Left kidney (tissue), 8 donors: ENCODE measurements at places on chromosomes 12 and 14. TPM values are rescaled to one million over a fixed set of nuclear protein-coding genes. Genes with fewer than 3 reads are reported as not detected.

DNA sequence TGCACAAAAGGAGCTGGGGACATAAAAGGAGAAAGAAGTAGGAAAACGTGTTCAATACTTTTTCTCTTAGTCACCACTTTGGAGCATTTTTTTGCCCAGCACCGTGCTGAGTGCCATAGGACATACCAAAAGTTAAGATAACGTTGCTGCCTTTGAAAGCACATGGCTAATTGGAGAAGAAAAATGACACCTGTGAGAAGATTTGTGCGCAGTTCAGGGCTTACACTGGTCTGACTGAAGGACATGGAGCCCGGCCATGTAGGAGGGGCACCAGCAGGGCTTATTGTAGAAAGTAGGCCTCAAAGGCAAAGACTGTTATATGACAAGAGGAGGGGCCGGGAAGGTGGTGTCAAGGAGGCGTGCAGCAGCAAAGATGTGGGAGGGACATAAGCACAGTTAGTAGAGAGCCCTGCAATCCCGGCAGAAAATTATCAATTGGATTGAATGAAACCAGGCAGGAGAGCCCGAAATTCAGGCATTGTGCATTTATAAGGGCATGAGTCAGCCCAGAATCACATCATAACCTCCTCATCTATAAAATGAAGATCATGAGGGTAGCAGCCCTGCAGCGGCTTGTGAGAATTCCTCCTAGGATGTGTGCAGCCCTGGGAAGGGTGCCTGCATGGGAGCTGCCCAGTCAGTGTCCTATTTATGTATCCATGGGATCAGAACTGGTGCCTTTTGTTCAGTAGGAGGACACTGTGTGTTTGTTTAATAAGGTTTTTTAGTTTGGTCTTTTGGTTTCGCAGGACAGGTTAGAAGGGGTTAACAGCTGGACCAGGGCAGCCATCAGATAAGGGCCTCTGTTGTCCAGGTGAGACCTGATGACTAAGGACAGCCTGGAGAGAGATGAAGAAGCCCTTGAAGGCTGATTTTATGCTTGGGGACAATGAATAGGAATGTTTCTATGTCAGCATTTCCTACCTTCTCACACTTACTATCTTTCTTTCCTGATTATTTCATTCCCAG, 122.4 kb downstream of the GPR135 start:
- DNase-seq, result no peak

Gene FGF6
- polyA plus RNA-seq, result not detected

Gene GYS2
- 0.17 TPM for polyA plus RNA-seq

DNA sequence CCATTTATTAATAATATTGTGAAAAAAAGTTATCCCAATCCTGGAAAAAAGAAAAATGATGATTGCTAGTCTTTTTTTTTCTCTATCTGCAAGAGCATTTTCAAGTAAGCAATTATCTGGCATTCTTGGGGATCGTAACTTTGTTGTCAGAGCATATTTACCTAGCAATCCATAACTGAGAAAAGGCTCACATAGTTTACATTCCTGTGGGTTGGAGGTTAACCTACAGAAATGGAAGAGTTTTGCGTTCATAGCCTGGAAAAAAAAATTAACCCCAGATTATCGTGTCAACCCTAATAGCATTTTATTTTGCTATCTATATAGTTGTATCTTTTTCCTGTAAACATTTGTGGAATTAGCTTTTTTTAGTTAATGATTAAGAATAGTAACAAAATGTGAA, 292.3 kb downstream of the DAD1 start:
- DNase-seq, result no peak

DNA sequence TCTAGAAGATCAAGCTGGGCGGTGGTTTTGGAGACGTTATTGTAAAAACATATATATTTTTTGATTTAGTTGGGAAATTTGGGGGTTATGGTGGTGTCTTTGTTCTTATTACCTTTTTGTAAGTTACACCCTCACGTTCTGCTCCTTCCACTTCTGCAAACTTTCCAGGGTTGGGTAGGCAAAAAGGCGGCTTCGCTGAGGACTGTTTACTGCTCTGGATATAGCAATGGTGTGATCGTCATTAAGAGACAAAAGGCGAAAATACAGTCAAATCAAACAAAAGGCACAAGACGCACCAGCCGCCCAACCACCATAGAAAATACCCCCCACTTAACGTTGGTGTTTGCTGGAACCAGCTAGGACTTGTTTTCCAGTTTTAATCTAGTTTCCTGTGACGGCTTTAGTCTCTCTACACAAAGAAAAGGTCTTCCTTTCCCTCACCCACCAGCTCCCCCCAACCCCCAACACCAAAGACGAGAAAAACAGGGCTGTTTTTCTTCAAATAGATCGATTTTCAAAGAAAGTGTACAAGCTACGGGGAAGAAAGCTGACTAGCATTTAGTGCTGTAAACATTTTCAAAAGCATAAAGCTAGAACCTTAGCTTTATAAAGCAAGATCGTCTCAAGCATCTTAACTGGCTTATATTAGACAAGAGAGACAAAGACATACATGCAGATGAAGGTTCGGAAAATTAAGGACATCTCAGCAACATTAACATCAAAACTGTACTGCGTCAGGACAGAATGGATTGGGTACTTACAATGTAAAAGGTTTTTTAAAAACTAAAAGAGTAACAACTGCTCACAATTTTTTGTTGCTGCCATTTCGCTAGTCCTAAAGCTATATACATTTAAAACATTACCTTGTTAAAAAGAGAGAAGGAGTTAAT, 2.0 kb upstream of the SETD1B start:
- DNase-seq, result no peak

GRCh38 chr14:74427651-74428050, 1.6 kb upstream of the SYNDIG1L start:
- no peak for DNase-seq

DNA sequence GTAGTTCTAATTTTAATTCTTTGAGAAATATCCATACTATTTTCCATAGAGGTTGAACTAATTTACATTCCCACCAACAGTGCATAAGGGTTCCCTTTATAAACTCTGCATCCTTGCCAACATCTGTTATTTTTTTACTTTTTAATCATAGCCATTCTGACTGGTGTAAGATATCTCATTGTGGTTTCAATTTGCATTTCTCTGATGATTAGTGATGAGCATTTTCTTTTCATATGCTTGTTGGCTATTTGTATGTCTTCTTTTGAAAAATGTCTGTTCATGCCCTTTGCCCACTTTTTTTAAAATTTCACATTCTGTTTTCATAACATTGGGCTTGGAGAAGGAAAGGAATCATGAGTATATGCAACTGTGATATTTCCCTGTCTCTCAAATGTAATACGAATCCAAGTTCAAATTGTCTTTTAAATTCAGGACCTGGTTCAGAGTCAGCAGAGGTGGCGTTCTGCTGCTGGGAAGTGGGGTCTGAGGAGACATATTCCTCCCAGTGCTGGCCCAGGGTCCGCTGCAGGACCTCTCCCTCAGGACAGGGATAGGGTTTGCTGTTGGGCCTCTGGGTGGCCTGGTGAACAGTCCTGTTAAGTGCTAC, 81.2 kb upstream of the ETV6 start:
- no peak for DNase-seq

DNA sequence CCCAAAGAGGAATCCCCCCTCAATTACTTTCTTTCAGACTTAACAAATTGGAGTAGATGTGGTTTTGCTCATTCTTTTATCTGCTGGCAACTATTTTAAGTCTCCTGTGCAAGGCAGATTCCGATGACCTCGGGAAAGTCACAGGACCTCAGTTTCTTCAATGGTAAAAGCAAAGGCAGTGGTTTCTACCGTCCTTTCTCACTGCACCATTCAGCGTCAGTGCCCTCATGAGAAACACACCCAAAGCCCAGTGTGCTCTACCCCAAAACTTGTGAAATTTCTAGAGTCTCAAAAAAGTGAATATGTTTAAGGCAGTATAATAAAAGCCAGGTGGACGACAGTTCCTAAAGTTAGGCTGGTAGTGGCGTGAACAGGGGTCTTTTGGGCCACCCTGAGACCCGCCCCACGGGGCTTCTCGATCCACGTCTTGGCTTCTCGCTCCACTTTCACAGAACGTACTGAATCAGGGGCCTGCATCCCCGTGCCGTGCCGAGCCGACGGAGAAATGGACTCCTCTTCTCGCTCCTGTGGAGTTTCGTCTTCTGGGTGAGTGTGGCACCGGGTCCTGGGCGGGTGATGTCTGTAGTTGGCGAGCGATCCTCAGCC, 1.3 kb upstream of the ARHGAP5 start:
- peak; percentile 33 for DNase-seq

GRCh38 chr12:44076871-44077270, 241.0 kb downstream of the TMEM117 start:
- no peak for DNase-seq

DNA sequence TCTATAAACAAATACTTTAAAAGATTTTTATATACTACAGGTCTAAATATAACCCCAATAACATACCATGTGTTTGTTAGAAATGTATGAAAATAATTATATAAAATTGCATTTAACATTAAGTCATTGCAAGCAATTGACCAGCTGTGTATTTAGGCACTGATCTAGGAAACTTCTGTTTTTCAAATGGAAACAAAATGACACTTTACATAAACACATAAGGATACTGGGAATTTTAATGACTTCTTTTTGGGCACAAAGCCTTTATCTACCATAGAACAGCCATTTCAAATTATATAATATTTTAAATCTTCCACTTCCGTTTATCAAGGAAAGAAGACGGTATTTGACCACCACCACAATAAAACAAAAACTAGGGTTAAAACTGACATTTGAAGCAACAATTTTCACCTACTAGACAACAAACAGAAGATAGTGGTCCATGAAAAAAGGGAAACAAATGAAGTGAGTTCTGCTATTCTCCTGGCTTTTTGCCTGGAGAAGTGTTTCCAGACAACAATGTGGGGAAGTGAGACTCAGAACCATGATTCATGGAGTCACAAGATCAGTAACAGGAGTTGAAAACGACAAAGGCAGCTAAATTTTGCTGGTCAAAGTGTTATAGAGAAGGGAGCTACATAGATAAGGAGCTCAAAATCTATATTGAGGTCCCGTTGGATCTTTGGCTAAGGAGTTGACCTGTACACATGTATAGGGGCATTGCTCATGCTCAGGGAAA, 475.1 kb downstream of the TRHDE start:
- no peak for DNase-seq

Gene COCH
- 3.9 TPM for polyA plus RNA-seq

GRCh38 chr12:100565987-100566545, 7.4 kb upstream of the GAS2L3 start:
- DNase-seq, result no peak

Gene RBMS2
- polyA plus RNA-seq, result 36.7 TPM

Gene HELB
- polyA plus RNA-seq, result 5.0 TPM

DNA sequence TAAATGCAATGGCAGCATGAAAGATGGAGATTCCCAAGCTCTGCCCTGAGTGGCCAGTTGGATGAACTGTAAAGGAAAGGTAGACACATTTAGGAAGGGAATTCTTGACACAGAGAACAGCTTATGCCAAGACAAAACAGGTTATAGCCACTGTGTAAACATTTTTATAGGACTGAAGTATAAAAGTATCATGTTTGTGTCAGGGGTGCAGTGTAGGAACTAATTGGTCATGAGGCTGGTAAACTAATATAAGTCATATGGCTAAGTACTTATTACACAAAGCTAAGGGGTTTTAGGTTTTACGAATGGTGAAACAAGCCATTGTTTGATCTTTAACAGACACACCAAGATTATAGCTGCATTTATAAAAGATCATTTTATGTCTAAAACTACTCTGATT, 207.7 kb upstream of the SLC16A7 start:
- DNase-seq, result no peak

DNA sequence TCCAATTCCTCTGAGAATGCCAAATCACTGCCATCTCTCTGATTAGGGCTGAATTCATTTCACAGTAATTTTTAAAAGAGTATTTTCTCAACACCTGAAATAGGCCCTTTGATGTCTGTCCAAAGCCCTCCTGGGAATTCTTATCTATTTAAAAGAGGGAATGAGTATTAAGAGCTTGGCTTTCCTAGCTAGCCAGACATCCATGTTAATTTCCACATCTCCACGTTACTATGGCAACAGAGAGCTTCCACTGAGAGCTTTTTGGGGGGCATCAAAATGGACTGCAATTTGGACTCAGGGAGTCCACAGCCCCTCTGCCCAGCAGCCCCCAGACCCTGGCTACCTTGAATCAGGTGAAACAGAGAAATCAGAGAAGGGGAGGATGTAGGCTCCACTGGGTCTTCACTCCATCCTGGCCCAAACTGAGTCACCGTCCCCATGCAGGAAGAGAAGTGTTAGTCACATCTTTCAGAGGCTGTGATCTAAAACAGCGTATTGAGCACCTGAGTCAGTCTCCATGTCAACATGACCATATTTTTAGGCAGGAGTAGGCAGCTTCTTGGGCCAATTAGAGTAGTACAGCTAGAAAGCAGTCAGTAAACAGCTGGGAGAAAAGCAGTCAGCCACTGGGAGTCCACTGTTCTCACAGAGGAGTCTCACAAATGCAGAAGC, 7.0 kb upstream of the FICD start:
- no peak for DNase-seq
